ENCODE measurements at places on chromosomes 13 and 19. TPM values are rescaled to one million over a fixed set of nuclear protein-coding genes. Genes with fewer than 3 reads are reported as not detected.
A peak's percentile ranks its signal among the peaks of the same experiment; 100 is the strongest.

ZNF442 gene
- total RNA-seq, result 0.52 TPM

- DNase-seq, result peak; percentile 82
Measured at GRCh38 chr19:41774515-41774980, 19.2 kb downstream of the CEACAM6 start.

DNA sequence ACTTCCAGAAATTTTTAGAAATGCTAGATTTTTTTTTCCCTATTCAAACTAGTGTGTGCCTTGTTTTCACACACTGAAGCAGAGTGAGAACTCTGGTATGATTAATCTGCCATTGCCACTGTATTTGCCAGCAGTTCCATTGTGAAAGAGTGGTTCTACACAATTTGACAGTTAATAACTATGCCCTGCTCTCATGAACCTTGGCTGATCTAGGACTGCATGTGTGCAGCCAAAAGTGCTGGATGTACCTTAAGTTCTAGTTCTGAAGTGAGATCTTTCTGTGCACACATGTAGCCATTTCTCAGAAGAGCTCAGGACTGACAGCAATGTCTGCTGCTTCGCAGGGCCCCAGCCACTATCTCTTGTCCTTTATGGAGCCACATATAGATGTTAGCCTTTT lies 328.2 kb upstream of the SPRY2 start:
- no peak for DNase-seq

DNA sequence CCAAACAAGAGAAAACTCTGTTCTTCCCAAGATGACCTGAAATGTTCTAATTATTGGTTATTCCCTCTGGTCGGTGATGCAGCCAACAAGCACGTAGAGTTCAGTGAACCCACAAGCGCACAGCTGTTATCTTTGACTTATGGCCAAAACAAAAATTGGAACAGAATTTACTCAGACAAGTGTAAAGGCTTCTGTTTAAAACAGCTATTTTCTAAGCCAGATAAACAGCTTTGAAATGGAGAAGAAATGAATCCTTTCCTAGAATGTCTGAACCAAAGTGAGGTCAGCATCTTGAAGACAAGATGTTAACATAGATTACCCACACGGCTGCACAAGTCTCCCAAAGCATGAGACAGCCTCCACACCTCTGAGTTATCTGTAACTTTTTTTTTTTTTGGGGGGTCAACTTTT lies 669.2 kb downstream of the DIAPH3 start:
- DNase-seq, result no peak

DNA sequence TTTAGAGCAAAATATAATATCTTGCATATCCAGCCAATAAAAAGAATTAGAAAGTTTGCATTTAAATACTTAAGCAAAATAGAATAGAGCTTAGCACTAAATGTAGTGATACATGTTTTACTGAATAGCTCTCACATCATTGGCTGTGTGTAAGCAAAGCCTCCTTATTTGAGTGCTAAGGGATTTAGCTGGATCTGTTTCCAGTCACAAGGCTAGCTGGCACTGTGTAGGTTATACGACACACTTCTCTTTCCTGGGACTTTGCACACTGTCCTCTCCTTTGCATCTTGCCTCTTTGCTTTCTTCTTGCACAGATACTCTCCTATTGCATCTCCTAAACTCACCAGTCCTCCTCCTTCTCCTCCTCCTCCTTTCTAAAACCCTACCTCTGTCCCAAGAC lies 423.8 kb downstream of the KLF5 start:
- no peak for DNase-seq
